ENCODE measurements at places on chromosomes 12 and 14.
A peak's percentile ranks its signal among the peaks of the same experiment; 100 is the strongest.

- DNase-seq: no peak
These were observed 42.8 kb downstream of the NOC4L start for GRCh38 chr12:132186857-132187620.

GRCh38 chr12:56208006-56208405, 13.7 kb downstream of the RNF41 start:
- DNase-seq: no peak

- DNase-seq: peak; percentile 53
These were observed 15.0 kb downstream of the GXYLT1 start for GRCh38 chr12:42129595-42130204.

DNA sequence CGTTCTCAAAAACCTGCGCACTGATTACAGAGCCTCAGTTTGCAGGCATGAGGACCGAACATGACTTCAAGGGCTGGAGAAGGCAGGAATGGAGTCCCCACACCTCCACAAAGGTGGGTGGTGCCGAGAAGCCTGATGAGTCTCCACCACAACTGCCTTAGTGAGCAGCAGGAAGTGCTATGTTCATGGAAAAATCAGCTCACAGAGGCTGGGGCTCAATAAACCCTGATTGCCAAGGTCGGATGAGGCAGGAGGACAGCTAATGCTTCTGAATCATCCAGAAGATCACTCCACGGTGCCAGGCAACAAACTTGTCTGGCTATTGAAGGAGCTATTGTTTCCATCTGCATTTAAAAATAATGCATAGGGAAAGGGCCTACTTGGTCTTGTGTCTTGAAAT, 31.1 kb downstream of the APPL2 start:
- no peak for DNase-seq

GRCh38 chr12:119047641-119048040, 66.3 kb downstream of the SRRM4 start:
- DNase-seq: no peak

DNA sequence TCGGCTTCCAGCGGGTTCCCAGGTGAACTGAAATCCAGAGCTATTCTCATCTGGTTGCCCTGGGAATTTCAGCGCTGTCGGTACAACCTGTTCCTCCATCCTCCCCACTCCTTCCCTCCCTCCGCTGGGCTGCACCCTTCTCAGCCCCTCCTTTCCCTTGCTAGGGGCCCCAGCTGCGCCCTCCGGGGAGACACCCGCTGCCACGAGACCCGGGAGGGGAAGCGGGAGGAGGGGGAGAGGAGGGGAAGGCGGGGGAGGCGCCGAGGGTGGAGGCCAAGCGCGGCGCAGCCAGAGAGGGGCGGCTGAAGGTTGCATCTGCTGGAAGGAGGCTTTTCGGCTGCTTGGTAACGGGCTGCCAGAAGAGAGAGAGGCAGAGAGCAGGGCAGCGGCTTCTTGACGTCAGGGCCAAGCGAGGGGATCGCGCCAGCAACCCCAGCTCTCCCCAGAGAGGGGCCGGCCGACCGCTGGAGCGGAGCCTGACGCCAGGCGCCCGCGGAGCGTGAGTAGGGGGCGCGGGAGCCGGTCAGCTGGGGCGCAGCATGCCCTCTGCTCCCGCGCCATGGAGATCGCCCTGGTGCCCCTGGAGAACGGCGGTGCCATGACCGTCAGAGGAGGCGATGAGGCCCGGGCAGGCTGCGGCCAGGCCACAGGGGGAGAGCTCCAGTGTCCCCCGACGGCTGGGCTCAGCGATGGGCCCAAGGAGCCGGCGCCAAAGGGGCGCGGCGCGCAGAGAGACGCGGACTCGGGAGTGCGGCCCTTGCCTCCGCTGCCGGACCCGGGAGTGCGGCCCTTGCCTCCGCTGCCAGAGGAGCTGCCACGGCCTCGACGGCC, at the start of gene KCNA5:
TSS of gene KCNA5 (plus strand) at position 291 of the 831 bp plus-strand sequence. CDS start at position 560, 269 bp downstream.
- peak; percentile 46 for DNase-seq

DNA sequence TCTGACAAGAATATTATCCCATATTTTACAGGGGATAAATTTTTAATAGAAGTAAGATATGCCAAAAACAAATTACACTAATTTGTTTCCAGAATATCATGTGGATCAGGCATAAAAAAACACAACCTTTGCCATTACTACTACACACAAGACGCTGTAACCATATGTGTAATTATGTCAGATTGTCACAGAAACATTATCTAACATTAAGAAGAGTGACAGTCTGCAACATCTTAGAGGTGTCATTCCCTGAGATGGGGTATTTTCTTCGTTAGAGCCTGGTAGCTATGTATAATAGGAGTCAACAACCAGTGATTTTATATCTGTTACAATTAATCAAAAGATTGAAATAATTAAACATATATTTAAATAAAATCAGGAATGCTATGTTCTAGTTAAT, 518.9 kb downstream of the RERGL start:
- DNase-seq: no peak

DNA sequence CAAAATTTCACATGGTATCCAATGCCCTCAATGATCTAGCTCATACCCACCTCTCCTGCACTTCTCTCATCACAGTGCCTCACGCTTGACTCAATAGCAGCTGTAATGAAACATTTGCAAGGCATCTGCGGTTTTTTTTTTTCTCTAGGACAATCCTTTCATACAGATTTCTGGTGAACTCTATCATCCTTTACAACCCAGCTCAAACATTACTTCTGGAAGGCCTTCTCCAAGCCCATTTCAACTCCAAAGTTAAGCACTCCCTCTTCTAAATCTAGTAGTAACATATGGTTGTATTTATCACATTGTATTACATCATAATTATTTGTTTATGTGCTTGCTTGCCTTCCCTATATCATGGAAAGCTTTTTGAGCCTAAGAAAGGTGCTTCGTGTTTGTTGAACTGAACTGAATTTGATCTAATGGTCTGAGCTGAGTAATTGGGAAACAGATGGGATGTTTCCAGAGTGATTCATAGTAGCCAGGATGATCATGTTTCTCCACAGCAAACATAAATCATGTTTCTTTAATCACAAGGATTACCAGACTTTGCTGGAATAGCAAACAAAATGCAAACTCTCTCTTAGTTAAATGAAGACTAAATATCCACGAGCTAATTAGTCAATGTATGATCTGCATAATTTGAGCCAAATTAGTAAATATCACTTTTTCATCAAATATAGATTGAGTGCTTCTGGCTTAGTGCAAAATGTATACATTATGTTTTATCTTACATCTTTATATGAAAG, 14.3 kb downstream of the CFL2 start:
- no peak for DNase-seq

GRCh38 chr12:52360663-52361271, 6.5 kb downstream of the KRT85 start:
- no peak for DNase-seq

DNA sequence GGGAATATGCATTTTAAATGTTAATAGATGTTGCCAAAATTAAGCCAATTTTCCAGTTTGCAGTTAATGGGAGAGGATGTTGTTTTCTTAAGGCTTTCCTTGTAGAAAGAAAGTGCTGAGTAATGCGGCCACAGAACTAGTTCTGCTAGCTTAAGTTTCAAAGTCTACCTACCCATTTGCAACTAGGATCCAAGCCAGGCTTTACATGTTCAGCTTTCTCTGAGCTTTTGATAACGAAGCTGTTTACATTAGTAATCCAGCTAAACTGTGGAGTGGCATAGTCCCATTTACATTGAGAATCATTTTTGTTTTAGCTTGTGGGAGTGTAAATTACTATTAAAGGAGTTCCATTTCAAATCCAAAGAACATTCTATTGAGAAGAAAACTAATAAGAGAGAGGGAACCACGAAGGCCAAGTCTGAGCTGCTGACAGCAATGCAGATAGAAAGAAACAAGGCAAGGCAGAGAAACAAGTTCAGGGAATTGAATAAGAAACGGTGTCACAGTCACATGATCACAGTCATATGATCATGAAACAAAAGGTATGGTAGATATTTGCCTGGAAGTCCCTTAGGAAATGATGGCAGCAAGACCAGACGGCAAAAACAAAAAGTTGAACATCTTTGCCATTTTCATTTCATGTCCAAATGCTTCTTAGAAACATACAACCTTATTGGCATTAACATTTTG, 274.9 kb downstream of the PAWR start:
- no peak for DNase-seq

DNA sequence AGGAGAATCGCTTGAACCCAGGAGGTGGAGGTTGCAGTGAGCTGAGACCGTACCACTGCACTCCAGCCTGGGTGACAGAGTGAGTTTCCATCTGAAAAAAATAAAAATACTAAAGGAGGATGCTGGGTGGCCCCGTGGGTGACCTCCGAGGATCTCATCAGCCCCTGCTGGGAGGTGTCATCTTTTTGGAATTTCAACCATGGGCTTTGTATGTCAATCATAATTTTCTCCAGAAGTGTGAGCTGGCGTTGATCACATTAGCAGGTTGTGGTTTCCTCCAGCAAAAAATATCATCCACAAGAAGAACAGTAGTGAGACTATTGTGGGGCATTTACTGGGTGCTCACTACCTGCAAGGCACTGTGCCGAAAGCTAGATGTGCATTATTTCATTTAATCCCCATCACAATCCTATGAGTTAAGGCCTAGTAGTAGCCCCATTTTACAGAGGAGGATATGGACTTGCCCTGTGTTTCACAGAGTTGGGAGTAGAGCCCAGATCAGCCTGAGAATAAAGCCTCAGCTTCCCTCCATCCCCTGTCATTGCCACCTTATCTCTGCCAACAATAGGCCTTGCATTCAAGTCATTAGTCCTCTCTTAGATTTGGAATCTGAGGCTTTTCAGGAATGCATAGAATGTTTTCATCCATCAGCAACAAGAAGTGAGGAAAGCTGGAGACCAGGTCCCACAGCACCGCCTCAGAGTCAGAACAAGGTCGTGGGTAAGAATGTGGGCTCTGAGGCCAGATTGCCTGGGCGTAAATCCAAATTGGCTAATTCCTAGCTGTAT, 39.8 kb downstream of the SVOP start:
- DNase-seq: no peak

- no peak for DNase-seq
These were observed 35.0 kb downstream of the EPS8 start for GRCh38 chr12:15754233-15754632.

DNA sequence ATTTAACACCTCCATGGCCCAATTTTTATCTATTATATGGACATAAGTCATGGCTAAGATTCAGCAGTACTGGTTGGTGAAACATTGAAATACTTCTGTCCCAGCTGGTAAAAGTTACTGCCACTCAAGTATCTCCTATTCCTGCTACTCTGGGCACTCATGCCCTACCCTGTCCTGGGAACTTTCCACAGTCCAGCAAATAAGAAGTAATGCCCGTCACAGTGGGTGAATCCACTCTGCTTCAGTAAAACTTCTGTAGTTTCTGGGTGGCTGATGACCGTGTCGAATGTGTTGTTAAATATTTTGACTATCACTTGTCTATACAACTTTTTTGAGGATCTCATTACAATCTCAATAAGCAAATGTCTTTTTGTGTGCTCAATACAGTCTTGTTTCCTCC, 209.3 kb upstream of the IGF1 start:
- no peak for DNase-seq

GRCh38 chr14:75672605-75673192, 11.7 kb downstream of the TTLL5 start:
- no peak for DNase-seq

DNA sequence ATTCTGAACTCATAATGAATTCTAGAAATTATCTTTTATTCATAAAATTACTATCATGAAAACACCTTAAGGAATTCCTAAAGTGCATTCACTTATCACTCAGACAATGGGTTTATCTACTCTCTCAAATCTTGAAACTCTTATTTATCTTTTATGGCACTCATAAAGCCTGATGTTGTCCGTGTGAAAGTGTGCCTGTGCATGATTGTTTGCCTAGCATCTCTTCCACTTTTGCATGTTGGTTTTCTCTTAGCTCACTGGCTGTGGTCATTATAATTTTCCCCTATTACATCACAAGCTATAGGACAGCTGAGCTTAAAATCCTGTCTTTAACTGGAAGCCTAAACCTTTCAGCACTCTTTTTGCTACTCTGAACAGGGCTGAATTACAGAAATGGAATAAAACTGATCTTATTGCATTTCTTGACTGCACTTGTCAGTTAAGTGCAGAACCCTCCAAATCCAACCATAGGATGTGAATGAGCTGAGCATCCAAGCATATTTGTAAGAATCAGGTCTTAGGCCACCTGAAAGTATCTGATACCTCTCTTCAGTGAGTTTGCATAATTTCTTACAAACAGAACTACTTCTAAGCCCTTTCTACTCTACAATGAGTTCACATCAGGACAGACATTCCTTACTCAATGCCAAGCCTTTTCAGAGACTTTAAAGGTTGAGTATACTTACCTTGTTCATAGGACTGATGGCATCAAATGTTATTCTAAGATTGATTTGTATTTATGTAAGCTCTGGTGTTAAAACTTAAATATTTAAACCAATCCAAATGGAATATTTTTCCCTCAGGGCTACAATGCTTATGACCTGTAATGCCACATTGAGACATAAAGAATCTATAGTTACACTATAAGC, 221.2 kb upstream of the KITLG start:
- DNase-seq: no peak

- no peak for DNase-seq
These were observed 108.2 kb upstream of the MED13L start for GRCh38 chr12:116385486-116386217.

DNA sequence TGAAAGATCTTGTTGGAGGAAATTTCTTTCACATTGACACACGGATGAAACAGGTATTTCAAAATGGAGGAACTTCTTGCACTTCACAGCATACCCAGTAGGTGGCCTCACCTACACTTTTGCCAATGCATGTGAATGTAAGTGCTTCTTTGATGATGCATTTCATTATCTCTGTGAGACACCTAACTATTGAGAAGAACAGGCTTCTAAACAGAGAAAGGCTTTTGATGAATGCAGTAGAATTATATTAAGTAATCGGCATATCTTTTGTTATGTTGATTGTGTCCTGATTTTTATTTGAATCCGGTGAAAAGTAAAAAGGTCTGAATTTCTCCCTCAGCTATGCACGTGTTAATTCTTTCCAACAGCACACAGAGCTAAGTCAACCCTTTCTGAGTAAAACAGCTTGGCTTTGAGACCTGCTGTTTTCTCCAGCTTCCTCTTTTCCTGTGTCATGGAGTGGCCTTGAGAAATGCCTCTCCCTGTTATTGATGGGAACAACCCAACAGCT, 399.0 kb downstream of the NAV3 start:
- DNase-seq: peak; percentile 50

DNA sequence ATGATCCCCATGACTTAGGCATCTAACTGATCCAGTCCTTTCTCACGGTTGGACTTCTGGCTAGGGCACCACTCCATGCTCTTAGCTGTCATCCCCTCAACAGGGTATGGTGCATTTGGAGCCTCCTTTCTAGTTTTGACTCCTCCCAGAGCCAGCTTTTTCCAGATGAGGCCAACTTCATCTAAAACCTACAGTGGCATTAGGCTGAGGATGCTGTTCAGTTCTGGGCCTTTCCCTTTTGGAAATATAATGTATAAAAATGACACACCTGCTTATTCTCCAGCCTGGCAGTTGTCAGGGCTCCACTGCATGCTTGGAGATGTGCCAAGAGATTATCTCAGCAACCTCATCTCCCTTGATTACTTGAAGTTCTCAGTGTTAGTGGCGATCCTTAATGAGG, 239.7 kb downstream of the EMP1 start:
- no peak for DNase-seq

GRCh38 chr14:26281280-26281998, 316.4 kb downstream of the NOVA1 start:
- DNase-seq: peak; percentile 79

GRCh38 chr12:122072031-122072970, 6.3 kb upstream of the MLXIP start:
- no peak for DNase-seq

GRCh38 chr12:22880807-22881206, 255.8 kb downstream of the ETNK1 start:
- no peak for DNase-seq

Data from NCI-H748 treated with DMSO at 0.1 percent for 48 hours (cell line).